CD4-positive, alpha-beta T cell treated with Interleukin-1 beta for 1 hour (primary cell): ENCODE measurements at places on chromosomes 3 and 15.

DNA sequence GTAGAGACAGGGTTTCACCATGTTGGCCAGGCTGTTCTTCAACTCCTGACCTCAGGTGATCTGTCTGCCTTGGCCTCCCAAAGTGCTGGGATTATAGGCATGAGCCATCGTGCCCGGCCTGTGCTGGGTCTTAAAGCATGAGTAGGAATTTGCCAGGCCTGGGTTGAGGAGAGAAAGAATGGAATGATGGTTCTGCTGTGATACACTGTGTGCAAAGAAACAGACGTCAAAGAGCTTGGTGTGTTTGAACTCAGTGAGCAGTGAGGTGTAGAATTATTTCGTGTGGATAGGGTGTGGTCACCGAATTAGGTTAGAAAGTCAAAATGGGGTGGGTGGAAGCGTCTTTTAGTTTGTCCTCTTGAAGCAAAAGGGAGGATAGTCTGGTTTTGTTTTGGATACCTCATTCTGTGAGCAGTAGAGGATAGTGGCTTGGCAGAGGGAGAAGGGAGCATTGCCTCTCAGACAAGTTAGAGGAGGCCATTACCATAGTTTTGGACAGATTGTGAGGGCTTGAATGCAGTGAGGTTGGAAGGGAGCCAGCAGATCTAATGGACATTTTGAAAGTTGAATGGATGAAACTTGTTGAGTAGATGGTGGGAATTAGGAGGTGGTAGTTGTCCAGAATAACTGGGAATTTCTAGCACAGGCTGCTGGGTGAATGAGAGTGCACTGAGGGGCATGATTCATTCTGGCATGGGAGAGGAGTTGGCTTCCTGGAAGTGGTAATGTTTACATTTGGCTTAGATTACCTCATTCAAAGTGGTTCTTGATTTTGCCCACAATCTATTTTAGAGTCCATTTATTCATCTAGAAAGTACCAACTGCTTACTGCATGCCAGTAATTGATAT, 27.2 kb downstream of the AKAP13 start:
- peak; percentile 14 for DNase-seq

- DNase-seq: no peak
Observed at GRCh38 chr3:137612291-137612690, 151.8 kb upstream of the SOX14 start.

DNA sequence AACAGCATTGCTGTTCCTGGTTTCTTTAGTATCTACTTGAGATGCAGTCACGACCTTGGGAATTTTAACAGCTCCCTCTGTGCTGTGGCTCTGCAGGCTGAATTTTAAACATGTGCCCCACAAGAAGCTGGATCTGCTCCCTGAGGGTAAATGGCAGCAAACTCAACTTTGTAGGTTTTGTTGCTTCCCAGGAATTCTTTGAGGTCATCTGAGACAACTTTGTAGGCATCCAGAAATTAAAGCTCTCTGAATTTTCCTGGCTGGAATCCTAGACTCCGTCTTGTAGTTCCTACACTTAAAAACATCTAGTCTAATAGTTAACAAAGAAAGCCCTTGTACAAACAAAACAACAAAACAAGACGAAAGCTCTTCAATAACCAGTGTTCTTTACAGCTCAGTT, 366.3 kb downstream of the FEZF2 start:
- no peak for DNase-seq

GRCh38 chr3:53716998-53717397, 129.2 kb downstream of the CHDH start:
- no peak for DNase-seq

DNA sequence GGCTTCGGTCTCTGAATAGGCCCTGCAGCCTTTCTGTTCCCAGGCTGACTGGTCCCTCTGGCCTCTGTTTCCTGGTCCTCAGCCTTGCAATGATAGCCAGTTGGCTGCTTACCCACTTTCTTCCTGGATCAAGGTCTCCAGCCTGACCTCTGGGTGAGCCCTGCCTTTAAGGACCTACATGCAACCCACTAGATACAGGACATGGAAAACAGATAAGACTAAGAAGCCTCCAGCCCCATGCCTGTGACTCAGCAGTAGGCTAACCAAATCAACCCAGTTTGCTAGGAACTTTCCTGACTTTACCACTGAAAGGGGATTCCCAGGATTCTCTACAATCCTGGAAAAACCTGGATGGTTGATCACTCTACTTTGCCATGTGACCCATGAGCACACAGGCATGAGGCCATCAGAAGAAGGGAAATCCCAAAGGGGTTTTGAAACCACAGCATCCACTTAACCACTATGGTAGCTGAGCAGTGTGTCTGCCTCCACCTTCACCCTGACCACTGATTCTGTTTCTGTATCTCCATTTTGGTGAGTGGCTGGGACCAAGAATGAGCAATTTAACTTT, 188.1 kb downstream of the CHST2 start:
- no peak for DNase-seq

GRCh38 chr3:153572654-153573053, 410.6 kb downstream of the RAP2B start:
- no peak for DNase-seq
